ENCODE measurements at places on chromosomes 1 and 21.

GRCh38 chr1:30274976-30275621 is 448.3 kb downstream of the MATN1 start:
- DNase-seq, result no peak

DNA sequence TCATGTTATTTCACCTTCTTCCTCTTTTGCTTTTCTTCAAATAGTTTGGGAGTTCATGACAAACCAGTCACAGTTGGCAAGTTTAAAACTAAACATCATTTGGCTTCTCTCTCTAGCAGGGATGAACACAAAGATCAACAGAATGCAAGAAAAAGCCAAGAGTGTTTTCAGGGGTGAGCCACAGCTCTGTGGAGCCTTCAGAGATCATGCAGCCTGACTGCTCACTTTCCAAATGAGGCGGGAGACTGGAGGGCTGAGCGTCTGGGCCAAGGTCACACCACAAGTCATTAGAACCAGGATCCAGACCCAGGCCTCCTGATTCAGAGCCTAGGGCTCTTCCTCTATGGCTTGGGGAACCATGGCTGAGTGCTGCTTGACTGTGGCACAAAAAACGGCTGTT is 2.7 kb downstream of the DPT start:
- DNase-seq, result no peak

GRCh38 chr1:114585231-114585630 is 3.8 kb upstream of the BCAS2 start:
- no peak for DNase-seq

- no peak for DNase-seq
These were observed 31.7 kb upstream of the CAMTA1 start for GRCh38 chr1:6753320-6754140.

GRCh38 chr1:98389809-98390208 is 271.7 kb upstream of the SNX7 start:
- DNase-seq, result no peak

DNA sequence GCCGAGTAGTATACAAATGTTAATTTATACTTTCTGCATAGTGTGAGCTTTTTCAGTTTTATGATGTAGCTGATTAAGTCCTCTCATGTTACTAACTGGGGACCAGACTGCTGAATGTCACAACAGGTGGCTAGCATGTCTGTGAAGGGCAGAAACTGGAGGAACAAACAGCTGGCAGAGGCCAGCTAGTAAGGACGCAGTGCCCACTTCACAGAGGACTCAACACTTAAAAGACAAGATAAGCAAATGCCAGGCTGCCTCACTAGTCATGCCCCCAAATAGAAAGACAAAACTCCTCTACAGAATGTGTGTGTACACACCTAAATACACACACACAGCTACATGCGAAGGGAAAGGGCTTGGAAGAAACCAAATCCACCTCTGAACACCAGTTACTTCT is 73.8 kb upstream of the ZNF678 start:
- DNase-seq, result no peak

- no peak for DNase-seq
These were observed 44.1 kb downstream of the RASSF5 start for GRCh38 chr1:206551296-206551985.

DNA sequence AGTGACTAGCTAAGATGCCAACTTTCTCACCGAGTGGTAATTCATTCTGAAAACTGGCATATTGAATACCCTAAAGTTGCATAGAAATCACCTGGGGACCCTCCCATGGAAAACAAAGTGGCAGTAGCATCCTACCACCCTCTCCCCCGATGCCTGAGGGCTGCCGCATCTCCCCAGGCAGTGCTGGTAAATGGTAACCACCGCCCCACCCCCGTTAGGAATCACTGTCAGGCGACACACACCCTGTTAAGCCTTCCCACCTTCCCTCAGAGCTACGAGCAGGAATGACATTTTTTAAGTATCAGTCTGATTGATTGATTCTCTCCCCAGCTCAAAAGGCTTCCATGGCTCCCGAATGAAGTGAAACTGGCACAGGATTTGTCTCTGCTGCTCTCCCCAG is 28.3 kb downstream of the TMPRSS2 start:
- DNase-seq, result no peak

DNA sequence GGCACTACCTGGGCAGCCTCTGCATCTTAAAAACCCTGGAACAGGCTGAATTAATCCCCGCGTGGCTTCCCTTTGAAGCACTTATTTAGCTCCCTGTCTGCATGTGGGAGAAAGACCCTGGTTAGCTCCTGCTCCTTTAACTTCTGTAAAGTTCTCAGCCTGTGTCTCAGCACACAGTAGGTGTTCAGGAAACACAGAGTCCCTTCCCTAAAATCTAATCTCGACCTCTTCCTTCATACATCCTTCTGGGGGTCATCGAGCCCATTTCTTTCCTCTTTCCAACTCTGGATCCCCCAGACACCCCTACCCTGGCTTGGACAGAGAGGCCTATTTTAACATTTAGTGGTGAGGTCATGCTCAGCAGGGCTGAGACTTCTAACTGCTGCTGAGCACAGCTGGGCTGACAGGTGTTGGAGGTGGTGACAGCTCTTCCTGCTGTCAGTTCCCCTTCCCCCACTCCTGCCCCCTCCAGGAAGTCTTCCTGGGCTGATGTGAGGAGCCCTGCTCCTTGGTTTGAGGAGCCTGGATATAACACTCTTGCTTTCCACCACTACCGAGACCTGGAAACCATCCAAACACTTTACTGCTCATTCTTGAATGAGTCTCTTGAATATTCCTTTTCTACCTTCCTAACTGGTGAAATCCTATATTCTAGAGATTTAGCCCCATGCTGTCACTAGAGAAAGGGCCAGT is 5.3 kb downstream of the E2F2 start:
- no peak for DNase-seq

- no peak for DNase-seq
These were observed 6.3 kb downstream of the TOMM20 start for GRCh38 chr1:235122348-235122747.

DNA sequence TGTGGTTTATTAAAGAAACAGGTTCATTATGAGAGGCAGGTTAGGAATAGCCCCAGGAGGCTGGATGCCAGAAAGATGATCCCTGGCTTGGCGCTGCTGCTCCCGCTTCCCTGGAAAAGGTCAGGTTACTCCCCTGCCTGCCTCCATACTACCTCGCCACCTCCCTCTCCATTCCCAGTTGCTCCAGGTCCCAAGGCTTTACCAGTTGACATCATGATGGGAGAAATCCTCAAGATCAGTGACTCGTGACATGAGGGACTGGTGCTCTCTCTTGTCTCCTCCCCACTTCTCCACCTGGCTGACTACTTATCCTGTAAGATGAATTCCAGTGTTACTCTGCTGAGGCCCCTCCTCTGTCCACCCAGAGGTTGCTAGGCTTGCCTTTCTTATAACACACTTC is 19.7 kb downstream of the VASH2 start:
- no peak for DNase-seq

GRCh38 chr1:205588636-205589035 is 43.2 kb downstream of the ELK4 start:
- peak; percentile 14 for DNase-seq

DNA sequence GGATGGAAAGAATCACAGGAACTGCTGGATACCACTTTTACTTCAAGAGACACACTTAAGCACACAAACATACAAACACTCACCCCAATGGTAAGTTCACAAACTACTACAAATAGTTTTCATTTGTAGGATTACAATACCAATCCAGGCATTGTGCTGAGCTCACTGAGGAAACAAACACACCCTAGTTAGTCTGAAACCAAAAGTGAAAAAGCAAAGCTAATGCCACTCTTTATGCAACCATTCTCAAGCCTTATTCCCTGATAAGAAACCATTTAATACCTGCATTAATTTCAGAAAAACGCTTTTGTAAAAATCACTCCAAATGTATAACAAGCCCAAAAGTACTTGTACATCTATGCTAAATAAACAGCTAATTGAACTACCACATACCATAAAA is 38.3 kb downstream of the RNF115 start:
- no peak for DNase-seq

- DNase-seq, result no peak
These were observed 664.7 kb upstream of the NEGR1 start for GRCh38 chr1:72946903-72947499.

Measured in hypothalamus (tissue), 51 donors.